ENCODE measurements at places on chromosomes 3 and 15.
A peak's percentile ranks its signal among the peaks of the same experiment; 100 is the strongest.

- DNase-seq, result no peak
These were observed 41.8 kb upstream of the MYZAP start for GRCh38 chr15:57549935-57550334.

DNA sequence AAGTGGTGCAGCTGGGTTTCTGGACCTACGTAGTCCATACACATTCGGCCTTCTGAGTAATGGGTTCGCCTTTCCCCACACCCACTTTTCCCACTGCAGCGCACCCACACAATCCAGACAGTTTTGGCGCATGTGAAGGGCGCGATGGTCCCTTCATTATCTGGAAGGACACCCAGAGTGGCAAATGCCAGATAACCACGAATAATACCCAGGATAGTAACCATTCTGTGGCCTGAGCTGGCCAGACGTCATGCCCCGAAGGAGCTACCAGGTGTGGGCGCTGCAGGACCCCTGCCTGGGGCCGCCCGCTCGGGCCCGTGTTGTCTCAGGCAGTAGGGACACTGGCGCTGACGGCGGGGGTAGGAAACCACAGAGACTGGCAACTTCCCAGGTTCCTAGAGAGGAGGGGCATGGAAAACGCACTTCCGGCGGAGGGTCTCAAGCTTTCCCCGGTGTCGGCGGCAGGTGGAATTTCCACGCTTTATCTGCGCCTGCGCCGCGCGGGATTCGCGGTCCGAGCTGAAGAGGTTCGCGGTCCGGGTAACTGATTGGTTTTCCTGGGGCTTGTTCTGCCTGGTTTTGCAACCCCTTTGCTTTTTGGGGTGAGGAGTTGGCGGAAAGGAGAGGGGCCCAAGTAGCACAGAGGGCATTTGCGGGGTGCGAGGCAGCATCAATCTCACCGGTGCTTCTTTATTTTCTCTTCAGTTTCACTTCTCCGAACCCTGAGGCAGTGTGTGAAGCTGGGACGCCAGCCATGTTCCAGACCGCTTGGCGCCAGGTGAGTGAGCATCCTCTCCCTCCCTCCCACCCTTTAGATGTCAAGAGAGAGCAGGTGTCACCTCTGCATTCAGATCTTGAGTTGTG, at the start of gene ZNF620:
ZNF620 (plus strand) TSS at position 441 of the 864 bp plus-strand sequence; CDS start at position 755, 314 bp downstream.
- DNase-seq, result peak; percentile 45

GRCh38 chr3:23640471-23641146, 165.1 kb upstream of the UBE2E1 start:
- DNase-seq, result no peak

GRCh38 chr3:152184971-152185686, 83.6 kb upstream of the MBNL1 start:
- DNase-seq, result no peak

GRCh38 chr15:101014921-101015841, 96.0 kb downstream of the LRRK1 start:
- peak; percentile 56 for DNase-seq

DNA sequence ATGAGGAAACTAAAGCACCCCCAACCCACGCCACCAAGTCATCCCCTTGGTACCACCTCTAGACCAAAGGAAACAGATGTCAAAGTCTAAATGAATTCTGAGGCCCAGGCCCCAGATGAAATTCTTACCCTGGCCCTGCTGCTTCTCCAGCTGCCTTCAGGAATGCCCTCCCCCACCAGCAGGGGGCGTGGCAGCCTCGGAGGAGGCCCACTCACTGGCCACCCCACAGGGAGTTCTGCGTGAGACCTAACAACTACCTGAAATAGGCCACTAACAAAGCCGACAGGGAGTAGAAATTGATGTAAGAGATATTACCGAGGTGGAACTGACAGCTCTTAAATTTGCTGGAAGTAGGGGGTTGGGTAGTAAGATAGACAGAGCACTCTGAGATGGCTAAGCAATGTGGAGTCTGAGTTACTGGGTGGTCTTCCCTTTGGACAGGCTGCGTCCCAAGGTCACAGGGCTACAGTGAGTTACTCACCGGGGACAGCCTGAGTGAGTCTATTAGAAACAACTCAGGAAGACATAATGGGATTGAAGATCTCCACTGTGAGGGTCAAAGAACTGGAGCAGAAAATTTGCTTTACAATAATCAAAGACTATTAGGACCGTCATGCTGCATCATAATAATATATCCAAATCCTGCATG, 240.7 kb downstream of the SHOX2 start:
- DNase-seq, result no peak

- no peak for DNase-seq
These were observed 22.6 kb downstream of the FAM174B start for GRCh38 chr15:92633001-92633400.

- DNase-seq, result no peak
These were observed 56.8 kb upstream of the SLC6A6 start for GRCh38 chr3:14345496-14346150.

GRCh38 chr15:57662091-57662744, 44.3 kb upstream of the POLR2M start:
- no peak for DNase-seq

GRCh38 chr3:42148982-42149432, 57.9 kb downstream of the TRAK1 start:
- peak; percentile 21 for DNase-seq

- DNase-seq, result no peak
These were observed at the start of gene ST8SIA2 for GRCh38 chr15:92393071-92393979. Gene ST8SIA2, plus strand, starts transcription at chr15:92393881. Its CDS starts 184 bp downstream, at chr15:92394065.

DNA sequence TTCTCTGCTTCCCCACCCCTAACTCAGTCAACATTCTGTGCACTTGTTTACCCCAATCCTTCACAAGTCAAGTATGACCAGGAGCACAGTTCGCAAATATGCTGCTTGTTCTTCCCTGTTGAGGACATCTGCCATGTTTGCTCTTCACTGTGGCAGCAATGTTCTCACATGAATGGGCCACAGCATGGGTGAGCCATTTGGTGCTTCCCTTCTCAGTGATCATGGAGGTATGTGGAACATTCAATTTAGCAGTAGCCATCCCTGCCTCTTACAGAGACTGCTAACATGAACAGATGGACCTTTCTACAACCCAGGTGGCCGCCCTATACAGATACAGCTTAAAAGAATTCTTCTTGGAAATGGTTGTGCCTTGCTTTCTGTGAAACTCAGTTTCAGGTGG, 660.1 kb upstream of the SGO1 start:
- no peak for DNase-seq

GRCh38 chr3:63047068-63047467, 171.9 kb upstream of the CADPS start:
- DNase-seq, result no peak

GRCh38 chr3:187871848-187872247, 126.6 kb upstream of the BCL6 start:
- no peak for DNase-seq

- DNase-seq, result no peak
These were observed 43.8 kb upstream of the FBXL22 start for GRCh38 chr15:63553388-63553791.

- DNase-seq, result no peak
These were observed 14.6 kb downstream of the LSG1 start for GRCh38 chr3:194657439-194657838.
